H54 (cell line): ENCODE measurements at places on chromosomes 5 and 9.

- no peak for DNase-seq
These were observed 238.1 kb downstream of the ROR2 start for GRCh38 chr9:91711755-91712601.

GRCh38 chr9:100486479-100487176 lies 13.7 kb downstream of the TMEFF1 start:
- DNase-seq = no peak

DNA sequence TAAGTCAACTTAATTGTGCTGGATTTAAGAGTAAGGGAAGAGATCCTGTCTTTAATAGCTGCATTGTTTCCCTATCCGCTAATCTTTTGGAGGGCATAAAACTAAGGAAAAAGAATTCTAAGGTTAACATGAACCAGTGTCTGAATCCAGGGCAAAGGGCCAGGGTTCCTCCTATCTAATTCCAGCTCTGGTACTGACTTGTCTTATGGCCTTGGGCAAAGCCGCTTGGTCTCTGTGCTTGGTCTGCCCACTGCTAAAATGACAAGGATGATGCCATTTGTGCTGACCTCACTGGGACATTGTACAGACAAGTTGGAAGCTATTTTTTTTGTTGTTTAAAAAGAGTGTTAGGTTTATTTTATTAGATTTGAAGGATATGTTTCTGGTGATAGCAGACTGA lies 334.7 kb upstream of the PIK3R1 start:
- DNase-seq = no peak

DNA sequence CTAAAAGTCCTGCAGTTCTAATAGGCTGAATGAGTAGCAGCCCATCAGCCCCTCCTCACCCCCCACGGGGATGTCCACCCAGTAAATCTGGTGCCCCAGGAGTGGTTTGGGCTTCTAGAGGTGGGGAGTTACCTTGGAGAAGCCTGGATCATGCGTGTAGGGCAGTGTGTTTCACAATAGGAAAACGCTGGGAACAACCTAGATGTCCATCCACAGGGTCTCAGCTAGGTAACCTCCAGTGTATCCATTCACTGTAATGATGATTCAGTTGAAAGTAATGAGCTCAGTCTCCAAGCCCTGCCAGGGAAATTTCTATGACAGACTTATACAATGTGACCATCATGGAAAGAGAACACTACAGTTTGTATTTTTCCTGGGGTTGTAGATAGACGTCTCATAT lies 51.8 kb downstream of the NDST1 start:
- DNase-seq = peak; percentile 47

GRCh38 chr5:119840175-119840574 lies 210.8 kb downstream of the FAM170A start:
- no peak for DNase-seq

- no peak for DNase-seq
These were observed 19.3 kb downstream of the TYRP1 start for GRCh38 chr9:12712532-12712931.

GRCh38 chr9:135973277-135974219 lies 12.4 kb upstream of the UBAC1 start:
- no peak for DNase-seq

GRCh38 chr5:68533571-68534084 lies 318.1 kb downstream of the PIK3R1 start:
- no peak for DNase-seq

- no peak for DNase-seq
These were observed 193.4 kb upstream of the GAS1 start for GRCh38 chr9:87140605-87141109.
